Right kidney (tissue), 9 donors: ENCODE measurements at places on chromosomes 5 and 9.
A peak's percentile ranks its signal among the peaks of the same experiment; 100 is the strongest.

DNA sequence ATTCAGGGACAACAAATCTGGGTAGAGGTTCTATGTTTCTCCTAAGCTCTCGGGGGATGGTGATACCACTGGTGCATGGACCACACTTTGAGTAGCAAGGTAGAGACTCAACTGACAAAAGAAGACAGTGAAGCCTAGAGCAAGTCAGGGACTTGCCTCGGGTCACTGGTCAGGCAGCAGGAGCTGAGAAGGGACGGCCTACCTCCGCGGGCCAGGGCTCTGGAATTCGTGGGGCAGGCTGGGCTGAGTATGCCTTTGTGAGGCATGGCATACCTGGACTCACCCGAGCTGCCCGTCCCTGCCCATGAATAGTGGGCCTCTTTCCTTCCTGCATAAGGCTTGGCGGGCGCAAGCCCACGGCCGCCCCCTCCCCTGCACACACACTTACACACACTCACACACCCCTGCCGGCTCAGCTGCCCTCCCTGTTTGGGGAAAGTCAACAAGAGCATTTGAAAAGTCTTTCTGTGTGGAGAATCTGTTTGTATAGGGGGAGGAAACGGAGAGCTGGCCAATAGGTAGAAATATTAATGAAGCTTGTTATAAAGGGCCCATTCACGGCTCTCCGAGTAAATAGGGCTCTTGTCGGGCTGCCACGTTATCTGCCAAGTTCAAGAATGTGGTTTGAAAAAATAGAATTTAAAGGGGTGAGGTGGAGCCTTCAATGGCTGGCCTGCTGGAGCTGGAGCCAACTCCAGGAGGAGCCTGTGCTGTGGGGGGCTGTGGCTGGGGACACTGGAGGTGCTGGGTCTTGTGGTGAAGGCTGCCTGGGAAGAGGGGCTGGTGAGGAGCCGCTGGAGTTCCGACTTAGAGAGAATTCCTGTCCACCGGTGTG is 19.1 kb upstream of the KIF12 start:
- peak; percentile 60 for DNase-seq

DNA sequence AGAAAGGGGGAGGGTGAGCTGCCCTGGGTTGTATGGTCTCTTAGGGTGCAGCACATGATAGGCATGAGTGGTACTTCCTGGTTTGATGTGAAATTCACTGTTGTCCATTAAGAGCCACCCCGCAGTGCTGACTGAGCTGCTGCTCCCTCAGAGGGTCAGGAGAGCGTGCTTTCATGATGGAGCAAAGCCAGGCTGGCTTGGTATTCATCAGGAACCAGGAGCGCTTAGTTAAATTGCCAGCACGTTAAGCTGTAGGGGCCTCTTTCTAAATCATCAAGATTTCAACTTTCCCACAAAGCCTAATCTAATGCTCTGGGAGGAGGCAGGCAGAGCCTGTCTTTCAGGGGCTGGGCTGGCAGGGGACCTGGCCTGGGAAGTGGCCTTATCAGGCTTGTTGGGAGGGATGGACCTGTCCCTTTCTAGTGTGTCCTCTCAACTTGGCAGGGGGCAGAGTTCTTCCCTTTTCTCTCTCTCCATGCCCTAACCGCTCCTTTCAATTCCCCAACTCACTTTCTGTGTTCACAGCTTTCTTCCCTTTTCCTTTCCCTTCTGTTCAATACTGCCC is 7.9 kb downstream of the CYSTM1 start:
- DNase-seq, result no peak

- no peak for DNase-seq
These were observed 5.6 kb upstream of the RFK start for GRCh38 chr9:76399856-76400255.

GRCh38 chr5:4628645-4629385 is 511.3 kb upstream of the ADAMTS16 start:
- DNase-seq, result no peak

DNA sequence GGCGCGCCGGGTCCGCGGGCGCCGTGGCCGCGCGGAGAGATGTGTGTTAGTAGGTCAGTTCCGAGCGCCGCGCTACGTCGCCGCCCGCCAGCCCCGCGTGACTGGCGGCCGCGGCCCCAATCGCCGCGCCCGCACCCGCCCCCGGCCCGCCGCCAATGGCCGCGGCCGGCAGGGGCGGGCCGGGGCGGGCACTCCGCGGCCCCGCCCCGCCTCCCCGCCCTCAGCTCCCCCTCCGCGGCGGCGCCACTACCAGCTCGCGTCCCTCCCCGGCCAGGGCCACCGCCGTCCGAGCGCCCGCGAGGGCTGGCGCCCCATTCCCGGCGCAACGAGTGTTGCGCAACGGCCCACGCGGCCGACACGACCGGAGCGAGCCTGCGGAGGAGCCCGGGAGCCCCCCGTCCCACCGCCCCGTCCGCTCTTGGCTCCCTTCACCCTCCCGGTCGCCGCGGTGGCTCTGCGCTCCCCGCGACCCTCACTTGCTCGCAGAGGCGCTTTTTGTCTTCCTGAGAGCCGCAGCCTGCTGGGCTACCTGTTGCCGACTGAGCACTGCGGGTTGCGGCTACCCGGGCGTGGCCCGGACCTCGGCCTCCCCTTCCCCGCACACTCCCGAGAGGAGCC is at the start of gene NFIL3:
Gene NFIL3 (minus strand): TSS at position 48 of the 618 bp plus-strand sequence. CDS start 13,098 bp downstream, outside the sequence.
- DNase-seq, result peak; percentile 96

GRCh38 chr9:135478191-135478590 is 1.4 kb upstream of the PPP1R26 start:
- no peak for DNase-seq

DNA sequence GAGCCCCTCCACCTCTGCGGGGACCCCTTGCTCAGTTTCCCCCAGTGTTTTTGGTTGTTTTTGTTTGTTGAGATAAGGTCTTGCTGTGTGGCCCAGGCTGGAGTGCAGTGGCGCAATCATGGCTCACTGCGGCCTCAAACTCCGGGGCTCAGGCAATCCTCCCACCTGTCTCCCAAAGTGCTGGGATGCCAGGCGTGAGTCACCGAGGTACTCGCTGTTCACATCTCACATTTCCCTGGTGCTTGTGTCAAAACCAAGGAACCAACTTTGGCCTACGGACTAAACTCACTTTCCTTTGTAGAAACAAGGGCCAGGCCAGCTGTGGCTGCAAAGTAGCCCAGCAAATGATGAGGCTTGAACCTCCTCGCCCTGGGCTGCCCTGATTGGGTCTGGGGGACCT is 9.7 kb upstream of the AJM1 start:
- no peak for DNase-seq

DNA sequence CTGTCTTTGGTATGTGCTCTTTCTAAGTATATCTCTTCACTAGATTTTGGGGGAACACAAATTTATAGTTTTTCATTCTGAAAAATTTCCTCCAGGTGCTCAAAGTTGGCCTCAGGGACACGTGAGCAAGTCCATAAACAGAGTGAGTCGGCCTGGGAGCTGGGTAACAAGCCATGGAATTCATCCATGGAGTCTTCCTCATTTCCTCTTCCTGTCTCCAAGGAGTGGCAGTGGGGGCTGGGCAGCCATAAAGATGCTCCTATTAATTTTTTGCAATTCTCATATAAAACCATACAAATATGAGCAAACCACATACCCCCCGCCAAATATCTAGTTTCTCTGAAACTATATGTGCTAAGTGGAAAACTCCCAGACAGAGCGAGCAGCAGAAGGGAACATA is 136.6 kb upstream of the OTULINL start:
- no peak for DNase-seq

- no peak for DNase-seq
These were observed 102.4 kb upstream of the CDH9 start for GRCh38 chr5:27140831-27141230.

DNA sequence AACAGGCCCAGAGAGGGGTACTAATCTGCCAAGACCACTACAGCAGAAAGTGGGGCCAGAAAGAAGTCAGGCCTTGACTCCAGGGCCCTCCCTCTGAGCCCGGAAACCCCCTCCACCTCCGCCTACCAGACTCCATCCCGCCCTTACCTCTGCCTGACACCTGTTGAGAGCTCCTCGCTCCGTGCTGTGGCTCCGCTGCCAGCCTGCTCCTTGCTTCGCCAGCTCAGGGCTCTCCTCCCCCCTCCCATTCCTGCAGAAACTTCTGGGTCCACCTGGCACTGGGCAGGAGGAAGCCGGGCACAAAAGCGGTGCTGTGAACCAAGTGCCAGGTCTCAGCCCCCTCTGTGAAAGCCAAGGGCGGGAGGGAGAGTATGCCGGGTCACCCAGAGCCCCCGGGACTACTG is 6.4 kb upstream of the ST6GALNAC6 start:
- DNase-seq, result no peak

DNA sequence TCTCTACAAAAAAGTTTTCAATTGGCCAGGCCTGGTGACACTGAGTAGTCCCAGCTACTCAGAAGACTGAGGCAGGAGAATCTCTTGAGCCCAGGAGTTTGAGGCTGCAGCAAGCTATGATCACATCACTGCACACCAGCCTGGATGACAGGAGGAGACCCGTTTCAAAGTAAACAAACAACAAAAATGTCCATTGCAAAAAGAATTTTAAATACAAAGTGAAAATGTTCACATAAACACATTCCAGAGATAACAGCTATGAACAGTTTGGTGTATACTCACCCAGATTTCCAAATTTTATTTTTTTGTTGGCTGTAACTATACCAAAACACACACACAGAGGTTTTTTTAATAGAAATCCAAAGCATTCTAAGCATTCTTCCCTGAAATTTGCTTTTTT is 39.8 kb downstream of the ADRA1B start:
- DNase-seq, result no peak

DNA sequence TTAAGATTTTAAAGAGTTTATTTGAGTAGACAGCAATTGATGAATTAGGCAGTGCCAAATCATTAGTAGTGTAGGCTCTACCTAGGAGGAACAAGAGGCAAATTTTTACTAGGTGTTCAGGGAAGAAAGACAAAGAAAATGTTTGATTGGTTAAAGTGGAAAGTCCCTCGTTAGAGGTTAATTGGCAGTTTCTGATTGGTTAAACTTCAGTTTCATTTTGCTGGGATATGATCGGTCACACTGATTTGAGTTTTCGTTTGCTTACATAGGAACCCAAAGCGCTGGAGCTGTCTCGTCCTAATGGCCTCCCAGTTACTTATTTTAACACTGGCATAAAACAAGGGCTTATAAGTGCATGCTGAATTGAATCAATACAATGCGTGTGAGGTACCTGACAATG is 15.1 kb downstream of the DMAC1 start:
- no peak for DNase-seq
